ENCODE measurements at places on chromosomes 5 and 9.

GRCh38 chr5:96565582-96566265 is 96.5 kb upstream of the CAST start:
- peak; percentile 78 for DNase-seq

GRCh38 chr9:35563791-35564197 is 41.3 kb upstream of the TESK1 start:
- DNase-seq, result no peak

- no peak for DNase-seq
Measured at GRCh38 chr5:126360467-126360866, 62.7 kb upstream of the GRAMD2B start.

GRCh38 chr5:125607018-125607417 is 816.2 kb upstream of the GRAMD2B start:
- DNase-seq, result peak; percentile 86

DNA sequence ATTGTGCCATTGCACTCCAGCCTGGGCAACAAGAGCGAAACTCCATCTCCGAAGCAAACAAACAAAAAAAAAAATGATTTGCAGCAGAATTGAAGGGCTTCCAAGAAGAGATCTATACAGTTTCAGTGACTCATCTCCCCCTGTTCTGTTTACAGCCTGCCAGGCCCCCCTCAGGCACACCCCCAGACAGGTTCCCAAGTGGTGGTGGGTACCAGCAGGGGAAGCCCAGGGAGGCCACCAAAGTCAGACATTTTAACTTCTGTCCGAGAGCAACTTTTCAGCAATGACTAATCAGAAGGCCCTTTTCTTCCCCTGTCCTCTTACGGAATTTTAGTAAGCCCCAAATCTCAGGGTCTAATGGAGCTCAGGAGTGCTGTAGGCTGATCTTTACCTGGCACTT is 98.7 kb downstream of the PAX5 start:
- DNase-seq, result no peak

GRCh38 chr5:174755106-174755505 is 30.7 kb downstream of the MSX2 start:
- DNase-seq, result no peak

DNA sequence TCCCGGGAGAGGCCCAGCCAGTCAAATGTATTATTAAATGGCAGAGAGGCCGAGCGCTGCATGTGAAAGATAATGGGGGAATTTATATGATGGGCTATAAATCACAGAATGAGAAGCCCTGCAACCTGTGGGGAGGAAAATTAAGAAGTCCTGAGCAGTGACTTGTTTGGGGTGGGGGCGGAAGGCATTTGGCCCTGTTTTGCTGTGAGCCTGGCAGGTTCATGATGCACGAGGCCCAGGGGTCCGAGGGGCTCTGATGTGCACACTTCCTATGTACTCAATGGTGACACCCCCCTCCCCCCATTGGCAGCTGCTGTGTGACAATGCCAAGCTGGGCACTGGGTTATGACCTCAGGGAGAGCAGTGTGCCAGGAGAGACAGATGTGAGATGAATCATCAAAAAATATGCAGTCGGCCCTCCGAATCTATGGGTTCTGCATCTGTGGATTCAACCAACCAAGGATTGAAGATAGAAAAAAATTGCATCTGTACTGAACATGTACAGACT is 13.7 kb upstream of the DAB2IP start:
- DNase-seq, result peak; percentile 21

DNA sequence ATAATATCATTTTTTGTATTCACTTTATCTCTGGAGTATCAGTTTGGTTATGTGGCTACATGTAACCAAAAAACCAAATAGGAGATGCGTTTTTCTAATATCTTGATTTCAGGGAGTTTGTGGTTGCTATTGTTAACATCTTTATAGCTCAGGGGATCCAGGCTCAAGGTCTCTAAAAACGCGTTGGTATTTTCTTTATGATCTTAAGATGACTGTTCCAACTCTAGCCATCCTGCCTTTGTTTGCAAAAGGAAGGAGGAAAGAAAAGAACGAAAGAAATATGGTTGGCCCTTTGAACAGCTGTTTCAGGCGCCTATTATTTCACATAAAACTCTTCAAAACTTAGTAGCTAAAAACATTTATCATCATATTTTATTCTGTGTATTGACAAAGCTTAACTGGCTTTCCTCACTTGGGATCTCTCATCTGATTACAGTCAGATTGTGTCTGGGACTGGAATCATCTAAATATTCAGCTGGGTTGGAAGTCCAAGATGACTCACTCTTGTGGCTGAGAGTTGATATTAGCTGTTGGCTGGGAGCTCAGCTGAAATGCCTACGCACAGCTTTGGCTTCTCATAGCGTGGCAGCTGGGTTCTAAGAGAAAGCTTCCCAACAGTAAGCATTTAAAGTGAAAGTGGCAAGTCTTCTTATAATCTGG is 60.1 kb downstream of the FAM174A start:
- peak; percentile 95 for DNase-seq

- DNase-seq, result peak; percentile 29
Measured at GRCh38 chr5:112762113-112762810, 24.6 kb downstream of the APC start.

DNA sequence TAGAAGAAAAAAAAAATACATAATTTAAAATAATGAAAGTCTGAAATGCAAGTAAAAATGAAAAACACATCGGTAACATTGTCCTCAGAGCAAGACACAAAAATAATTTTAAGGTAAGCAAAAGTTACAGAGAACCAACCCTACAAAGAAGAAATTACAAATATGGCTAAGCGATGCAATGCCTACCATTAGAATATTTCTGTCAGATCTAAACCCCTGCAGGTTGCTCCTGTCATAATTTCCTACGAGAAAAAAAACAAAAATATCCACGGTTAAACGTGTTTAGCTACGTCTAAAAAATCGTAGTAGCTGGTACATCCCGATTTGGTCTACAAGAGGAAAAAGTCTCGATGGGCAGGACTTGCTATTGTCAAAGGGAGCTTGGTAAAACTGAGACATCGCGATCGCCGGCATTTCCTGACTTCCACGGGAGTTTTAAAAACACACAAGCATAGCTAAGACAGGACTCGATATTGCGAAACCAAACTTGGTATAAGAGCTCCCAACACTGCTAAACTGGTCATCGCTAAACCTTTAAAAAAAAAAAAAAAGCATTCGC is 1.1 kb upstream of the ANXA2R start:
- DNase-seq, result no peak

DNA sequence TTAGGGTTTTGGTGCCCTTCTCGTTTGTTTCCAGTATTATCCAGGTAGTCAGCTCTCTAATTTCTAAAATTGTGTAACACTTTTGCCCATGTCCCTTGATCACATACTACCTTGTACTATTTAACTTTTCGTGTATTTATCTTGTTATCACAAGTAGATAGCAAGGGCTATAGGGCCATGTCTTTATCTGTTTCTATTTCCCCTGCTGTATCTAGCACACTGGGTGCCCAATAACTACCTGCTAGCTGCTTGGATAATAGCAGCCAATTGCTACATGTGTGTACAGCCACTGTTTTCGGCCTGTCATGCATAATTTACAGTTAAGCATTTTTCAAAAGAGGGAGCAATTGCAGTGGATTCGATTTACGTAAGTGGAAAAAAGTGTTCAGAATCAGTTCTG is 64.8 kb upstream of the TNFAIP8 start:
- DNase-seq, result no peak

- no peak for DNase-seq
Measured at GRCh38 chr9:132583584-132584304, 1.3 kb downstream of the BARHL1 start.

All from fibroblast of villous mesenchyme (primary cell).